ENCODE measurements at places on chromosomes 12 and 14. TPM values are rescaled to one million over a fixed set of nuclear protein-coding genes. Genes with fewer than 3 reads are reported as not detected.

Gene TBC1D30
- total RNA-seq, result 0.20 TPM

Gene LTB4R
- 0.48 TPM for total RNA-seq

Gene TCL1B
- total RNA-seq, result not detected

Gene SH2B3
- total RNA-seq, result 99.7 TPM

Gene IAPP
- not detected for total RNA-seq

Gene NCKAP5L
- total RNA-seq, result 5.0 TPM

Gene OR11G2
- total RNA-seq, result not detected

Gene ARHGEF40
- total RNA-seq, result 26.0 TPM

Gene CLEC4D
- total RNA-seq, result not detected

Gene TAS2R19
- 0.24 TPM for total RNA-seq

Gene TSHR
- not detected for total RNA-seq
